ENCODE measurements at places on chromosomes 12 and 14.

DNA sequence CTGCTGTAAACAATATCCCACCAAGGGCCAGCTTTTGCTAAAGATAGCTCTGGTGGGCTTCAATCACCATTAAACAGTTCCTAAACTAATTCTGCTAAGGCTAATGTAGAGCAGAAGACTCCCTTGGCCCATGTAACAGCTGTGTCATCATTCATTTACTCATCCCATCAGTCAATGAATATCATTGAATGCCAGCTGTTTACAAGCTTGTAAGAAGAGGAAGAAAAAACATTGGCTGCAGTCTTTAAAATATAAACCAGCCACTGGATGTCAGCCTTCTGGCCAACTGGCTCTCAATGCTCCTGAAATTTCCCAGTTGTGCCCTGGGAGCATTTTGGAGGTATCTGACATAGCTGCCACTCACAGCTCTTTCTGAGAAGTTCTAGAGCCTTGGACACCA is 18.0 kb upstream of the MAP3K9 start:
- peak; percentile 23 for DNase-seq

DNA sequence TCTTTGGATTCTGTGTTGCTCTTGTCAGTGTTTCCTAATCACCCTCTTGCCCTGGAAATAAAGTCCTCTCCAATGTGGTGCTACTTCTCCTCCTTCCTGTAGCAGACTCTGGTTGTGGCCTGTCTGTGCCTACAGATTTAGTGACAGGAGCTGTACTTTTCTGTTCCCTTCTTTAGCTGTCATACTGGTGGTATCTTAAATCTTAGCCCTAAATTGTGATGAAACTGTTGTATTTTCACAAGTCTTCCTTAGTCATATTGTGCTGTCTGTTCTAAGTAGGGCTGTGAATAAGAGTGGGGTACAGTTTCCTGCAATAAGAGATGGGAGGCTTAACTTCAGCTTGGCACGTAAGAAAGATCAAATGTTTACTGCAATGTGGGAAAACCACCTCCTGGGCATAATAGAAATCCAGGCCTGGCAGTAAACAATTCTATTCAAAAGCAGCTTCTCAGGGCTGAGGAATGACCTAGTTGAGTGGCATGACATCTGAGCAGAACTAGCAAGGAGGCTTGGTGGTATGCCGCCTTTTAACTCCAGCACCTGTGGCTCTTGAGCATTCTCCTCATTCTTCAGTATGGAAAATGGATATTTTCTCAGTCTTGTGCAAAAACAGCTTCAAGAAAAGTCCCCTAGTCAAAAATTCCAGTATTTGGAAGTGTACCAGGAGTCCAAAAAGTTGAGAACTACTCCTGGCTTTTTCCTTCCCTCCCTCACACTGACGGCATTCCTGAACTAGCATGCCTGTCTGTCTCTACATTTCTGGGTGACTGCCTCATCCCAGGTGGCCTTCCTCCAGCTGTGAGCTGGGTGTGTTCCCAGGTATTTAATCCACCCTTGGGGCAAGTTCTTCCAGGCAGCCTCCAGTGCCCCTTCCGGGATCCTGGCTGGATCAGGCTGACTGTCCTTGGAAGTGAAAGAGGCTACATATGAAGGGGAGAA is 19.5 kb downstream of the ANO6 start:
- peak; percentile 89 for DNase-seq

GRCh38 chr12:81896771-81897170 is 137.6 kb upstream of the PPFIA2 start:
- DNase-seq, result no peak

- peak; percentile 4 for DNase-seq
Measured at GRCh38 chr14:96001866-96002497, 37.2 kb upstream of the C14orf132 start.

DNA sequence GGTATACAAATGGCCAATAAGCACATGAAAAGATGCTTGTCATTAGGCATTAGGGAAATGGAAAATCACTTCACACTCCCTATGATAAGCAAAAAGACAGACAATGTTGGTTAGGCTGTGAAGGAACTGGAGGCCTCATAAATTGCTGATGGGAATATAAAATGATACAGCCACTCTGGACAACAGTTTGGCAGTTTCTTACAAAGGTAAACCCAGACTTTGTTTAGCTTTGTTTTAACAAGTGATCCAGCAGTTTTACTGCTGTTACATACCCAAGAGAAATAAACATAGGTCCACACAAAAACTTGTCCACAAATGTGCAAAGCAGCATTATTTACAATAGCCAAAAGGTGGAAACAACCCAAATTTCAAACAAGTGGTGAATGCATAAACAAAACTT is 5.4 kb downstream of the RPS6KA5 start:
- DNase-seq, result no peak

DNA sequence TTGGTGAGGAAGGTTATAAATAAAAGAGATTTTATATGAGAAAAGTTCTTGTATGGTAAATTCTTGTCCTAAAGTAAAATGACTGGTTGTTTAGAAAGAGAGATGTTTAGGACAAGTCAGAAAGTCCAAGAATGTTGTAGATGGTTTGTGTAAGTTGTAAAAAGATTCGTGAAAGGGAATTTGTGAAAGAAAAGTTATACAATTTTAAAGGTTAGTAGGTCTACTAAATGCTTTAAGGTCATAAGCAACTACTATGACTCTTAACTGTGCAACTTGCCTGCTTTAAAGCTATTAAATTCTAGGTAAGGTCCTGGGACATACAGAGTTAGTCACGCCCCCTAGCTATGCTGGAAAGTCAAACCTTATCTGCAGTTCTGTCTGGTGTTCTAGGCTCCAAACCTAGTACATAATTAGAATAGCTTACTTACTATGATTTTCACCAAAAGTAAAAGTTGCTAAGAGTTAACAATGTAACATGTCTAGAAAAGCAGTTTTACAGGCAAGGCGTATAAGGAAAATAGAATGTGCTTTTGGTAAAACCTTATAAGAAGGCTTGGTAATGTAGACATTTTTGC is 11.2 kb upstream of the DHRS2 start:
- DNase-seq, result no peak

GRCh38 chr12:93341409-93342049 is 36.2 kb upstream of the NUDT4 start:
- no peak for DNase-seq

- no peak for DNase-seq
Measured at GRCh38 chr12:62963486-62964041, 28.6 kb upstream of the PPM1H start.

DNA sequence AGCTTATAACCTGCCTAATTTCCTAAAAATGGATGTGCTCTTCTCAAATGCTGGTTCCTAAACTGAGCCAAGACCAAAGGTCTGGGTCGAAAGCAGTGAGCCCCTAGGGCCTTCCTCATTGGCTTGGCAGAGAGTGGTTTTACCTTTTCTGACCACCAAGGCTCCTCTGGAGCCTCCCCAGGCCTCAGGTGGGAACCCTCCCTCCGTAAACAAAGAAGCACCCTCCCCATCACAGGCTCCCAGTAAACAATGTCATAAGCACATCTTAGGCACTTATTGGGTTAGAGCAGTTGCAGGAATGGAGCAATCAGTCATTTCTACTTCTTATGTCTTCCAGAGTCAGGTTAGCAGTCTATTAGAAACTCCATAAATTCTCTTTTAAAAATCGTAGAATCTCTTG is 6.0 kb downstream of the CHPT1 start:
- DNase-seq, result no peak

GRCh38 chr12:40261937-40262336 is 37.1 kb downstream of the LRRK2 start:
- DNase-seq, result no peak

- peak; percentile 45 for DNase-seq
Measured at GRCh38 chr14:83163016-83163415, 1629.4 kb upstream of the SEL1L start.

DNA sequence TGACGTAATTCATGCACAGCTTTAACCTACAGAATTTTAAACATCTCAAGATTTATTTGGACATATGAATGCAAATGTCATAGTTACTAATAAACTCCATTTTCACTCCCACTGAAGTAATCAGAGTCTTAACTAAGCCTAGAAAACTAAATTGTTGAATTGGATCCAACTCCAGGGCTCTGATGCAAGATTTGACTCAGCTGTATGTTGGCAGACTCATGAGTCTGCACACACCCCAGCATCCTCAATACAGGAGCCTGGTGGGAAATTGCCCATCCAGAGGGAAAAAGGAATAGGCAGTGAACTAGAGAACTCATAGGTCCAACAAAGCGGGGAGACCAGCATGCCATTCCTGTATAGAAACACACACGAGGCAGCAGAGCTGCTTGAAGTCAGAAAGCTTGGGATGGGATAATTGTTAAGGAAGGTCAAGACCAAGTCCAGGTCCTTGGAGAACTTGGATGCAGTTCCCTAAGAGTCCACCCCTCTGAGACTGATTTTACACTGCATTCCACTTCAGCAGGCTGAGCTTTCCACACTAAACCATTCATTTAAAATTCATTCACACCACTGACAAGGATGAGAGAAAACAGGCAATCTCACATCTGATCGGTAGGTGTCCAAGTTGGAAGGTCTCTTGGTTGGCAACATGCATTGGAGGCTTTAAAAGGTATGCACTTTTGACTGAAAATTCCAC is 14.4 kb downstream of the TMTC1 start:
- DNase-seq, result peak; percentile 7

- no peak for DNase-seq
Measured at GRCh38 chr14:78319887-78320635, 149.9 kb downstream of the NRXN3 start.

DNA sequence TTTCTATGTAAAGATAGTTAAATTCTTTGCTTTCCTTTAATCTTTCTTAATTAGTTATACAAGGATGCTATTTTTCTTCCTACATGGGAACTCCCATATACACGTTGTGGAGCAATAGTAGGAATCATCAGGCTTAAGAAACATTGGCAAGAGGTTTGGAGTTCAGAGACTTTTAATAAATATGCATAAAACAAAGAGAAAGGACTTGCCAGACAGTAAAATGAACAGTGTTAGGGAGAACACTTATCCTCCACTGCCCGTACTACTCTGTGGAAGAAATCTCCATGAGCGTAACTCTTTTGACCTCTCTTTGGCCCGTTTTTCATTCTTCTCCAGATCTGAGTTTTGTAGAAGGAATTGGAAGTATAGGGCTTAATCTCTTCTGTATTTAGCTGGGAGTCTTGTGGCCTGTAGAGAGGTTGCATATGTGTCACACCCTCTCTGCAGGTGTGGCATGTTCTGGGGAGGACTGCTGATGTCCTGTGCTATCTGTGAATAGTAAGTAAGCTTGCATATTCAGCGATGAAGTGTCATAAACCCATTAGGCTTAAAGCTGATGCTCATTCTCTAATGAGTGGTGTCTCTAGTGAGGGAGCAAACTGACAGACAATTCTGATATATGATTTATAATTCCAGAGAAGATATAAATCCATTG is 455.4 kb upstream of the FAR2 start:
- no peak for DNase-seq

- peak; percentile 82 for DNase-seq
Measured at GRCh38 chr14:73723406-73723796, 9.2 kb upstream of the PNMA1 start.

- DNase-seq, result no peak
Measured at GRCh38 chr12:3036901-3037600, 40.1 kb upstream of the TSPAN9 start.

GRCh38 chr12:57764662-57765002 is 2.2 kb downstream of the CYP27B1 start:
- DNase-seq, result peak; percentile 26

GRCh38 chr14:79575032-79575431 is 636.3 kb downstream of the DIO2 start:
- no peak for DNase-seq

DNA sequence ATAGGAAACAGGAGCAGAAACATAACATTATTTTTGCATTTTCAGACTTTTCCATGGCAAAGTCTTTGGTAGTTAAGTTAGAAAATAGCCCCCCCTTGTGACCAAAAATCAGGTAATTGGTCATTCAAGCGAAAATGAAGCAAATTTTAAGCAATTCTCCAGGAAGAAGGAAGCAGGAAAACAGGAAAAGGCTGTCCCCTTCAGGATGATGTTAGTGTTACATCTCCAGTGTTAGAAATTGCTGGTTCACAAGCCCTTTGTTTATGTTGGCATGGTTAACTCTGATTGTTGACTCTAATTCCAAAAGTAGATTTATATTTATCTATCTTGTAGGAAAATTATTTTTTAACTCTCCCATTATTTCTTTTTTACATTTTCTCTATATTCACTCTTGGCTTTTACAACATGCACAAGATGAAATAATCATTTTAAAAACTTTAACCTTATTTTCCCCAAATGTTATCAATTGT is 18.8 kb upstream of the GAS2L3 start:
- DNase-seq, result peak; percentile 88

DNA sequence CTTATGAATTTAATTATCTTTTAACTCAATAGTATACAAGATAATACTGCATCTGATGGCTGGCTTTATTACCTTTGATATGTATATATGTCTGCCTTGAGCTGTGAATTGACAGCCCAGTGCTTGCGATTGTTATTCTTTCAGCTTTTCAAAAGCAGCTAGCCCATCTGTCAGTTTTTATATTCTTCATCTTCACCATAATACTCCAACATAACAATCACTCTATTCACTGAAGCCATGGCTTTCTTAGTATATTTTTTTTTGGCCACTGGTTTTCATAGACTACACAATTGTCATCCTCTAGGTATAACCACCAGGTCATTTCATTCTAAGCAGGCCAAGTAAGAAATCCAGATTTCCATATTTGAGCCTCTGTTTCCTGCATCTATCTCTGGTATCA is 1026.1 kb downstream of the FSCB start:
- no peak for DNase-seq

DNA sequence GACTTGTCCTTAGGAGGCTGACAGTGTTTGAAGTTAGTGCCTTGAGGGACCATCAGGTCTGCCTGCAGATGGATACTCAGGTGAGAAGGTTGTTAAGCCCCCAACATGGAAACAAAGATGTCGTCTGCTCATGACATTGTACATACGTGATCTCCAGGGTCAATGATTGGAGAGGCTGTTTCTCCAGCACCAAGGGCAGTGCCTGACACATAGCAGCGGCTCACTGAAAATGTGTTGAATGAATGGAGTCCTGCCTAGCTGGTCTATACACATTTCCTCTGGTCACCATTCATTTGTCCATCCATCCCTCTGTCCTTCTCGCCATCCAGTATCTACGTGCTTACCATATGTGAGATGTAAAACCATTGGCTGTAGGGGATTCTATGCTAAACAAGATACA is 7.1 kb downstream of the CCDC177 start:
- DNase-seq, result no peak

Data from kidney tubule cell (primary cell).